MV-4-11 (cell line): ENCODE measurements at places on chromosomes 3 and 15.

GRCh38 chr15:33157371-33158037, 37.0 kb downstream of the FMN1 start:
- DNase-seq: no peak

GRCh38 chr15:101217446-101217845, 34.4 kb downstream of the CHSY1 start:
- DNase-seq: no peak

GRCh38 chr3:12556314-12556689, 585 bp upstream of the MKRN2 start:
- no peak for DNase-seq

DNA sequence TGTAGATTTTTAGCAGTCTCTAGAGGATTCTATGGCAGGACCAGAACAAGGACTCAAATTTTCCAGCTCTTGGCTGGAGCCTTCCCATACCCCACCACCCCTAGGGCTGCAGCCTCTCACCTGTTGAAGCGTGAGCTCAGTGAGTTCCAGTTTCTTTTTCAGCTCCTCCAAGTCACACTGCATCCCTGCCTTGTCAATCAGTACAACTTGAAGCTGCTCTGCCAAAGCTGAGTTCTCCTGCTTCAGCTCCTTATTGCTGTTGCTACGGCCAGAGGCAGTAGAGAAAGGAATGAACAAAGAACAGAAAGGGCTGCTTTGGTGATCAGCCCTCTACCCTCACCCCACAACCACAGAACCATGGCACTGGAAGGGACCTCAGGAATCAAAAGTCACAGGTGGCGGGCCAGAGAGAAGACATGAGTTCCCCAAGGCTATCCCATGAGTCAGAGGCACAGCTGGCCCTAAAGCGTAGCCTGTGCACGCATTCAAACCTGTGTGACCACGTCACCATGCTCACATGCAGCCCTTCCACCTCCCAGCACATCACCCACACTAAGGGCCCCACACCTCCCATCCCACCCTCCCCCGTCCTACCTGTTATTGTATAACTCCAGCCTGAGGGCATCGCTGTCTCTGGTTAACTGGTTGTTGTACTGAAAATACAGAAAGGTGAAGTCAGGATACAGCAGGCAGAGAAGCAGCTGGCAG, 83.3 kb upstream of the C2CD4B start:
- DNase-seq: no peak

GRCh38 chr3:96416549-96417255, 397.7 kb upstream of the EPHA6 start:
- no peak for DNase-seq

DNA sequence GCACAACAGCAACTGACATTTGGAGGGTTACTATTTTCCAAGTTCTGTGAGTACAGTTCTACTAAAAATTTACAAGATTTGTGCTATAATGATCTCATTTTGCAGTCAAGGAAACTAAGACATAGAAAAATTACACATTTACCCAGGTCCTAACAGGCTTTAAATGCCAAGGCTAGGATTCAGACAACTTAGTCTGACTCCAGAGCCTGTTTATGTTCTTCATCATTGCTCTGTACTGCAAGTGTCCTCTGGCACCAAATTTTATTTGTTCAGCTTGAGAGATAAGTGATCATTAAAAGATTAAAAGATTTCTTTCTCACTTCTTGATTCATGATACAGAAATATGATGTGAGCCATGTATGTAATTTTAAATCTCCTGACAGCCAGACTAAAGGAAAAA, 290.8 kb downstream of the UBE2E2 start:
- no peak for DNase-seq

GRCh38 chr3:51637941-51638471, 33.0 kb upstream of the TEX264 start:
- peak; percentile 69 for DNase-seq

GRCh38 chr3:123400169-123400568, 48.7 kb downstream of the ADCY5 start:
- DNase-seq: no peak

GRCh38 chr3:13821126-13821525, 58.7 kb downstream of the WNT7A start:
- no peak for DNase-seq

DNA sequence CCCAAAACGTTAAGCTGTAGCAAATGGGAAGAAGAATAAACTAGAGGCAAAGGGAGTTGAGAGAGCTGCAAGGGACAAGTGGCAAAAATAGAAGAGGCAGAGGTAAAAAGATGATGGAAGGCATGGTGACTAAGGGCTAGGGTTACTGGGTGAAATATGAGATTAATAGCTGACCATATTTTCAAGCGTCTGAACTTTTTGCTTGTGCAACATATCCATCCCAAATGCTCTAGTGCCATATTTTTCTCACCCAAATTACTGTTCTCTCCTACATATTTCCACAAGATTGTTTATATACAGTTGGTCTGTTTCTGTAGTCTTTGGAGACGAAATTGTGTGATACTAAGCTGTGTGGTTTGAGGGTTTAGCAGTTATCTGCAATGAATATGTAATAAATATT, 145.5 kb downstream of the GMNC start:
- DNase-seq: no peak

GRCh38 chr3:15861163-15861562, 63.4 kb upstream of the ANKRD28 start:
- no peak for DNase-seq

DNA sequence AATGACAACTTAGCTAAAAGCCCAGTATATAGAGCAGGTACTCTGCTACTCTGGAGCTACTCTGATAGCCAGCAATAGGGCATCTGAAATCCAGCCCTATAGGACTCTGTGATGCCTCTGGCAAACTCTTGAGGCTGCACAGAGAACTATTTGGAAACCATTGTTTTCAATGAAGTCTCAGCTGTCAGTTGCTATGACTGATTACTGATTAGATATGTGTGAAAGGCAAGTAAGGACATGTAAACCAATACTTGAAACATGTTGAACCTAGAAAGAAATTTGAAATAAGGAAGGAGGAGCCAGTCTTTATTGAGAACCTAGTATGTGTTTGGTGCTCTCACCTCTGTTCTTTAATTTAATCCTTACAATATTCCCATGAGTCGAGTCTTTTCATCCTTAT, 40.2 kb upstream of the CRTC3 start:
- DNase-seq: no peak

DNA sequence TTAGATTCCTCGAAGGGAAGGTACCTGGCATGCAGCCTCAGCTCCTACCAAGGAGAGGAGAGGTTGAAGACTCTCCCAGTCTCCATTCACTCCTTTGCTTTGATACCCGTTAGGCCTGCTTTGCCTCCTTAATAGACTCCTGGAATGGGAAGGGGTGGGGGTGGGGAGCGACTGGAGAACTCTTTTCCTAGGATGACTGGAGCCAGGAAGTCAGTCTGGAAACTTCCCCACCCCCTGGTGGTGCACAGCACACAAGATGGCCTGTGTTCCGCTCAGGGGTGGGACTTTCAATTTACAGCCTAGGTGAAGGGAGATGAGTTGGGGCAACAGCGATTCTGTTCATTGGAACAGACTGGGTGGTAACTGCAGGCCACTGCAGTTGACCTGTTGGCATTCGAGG, 21.4 kb upstream of the CELF6 start:
- no peak for DNase-seq

- peak; percentile 62 for DNase-seq
Measured at GRCh38 chr3:170055209-170055608, 17.4 kb downstream of the GPR160 start.

DNA sequence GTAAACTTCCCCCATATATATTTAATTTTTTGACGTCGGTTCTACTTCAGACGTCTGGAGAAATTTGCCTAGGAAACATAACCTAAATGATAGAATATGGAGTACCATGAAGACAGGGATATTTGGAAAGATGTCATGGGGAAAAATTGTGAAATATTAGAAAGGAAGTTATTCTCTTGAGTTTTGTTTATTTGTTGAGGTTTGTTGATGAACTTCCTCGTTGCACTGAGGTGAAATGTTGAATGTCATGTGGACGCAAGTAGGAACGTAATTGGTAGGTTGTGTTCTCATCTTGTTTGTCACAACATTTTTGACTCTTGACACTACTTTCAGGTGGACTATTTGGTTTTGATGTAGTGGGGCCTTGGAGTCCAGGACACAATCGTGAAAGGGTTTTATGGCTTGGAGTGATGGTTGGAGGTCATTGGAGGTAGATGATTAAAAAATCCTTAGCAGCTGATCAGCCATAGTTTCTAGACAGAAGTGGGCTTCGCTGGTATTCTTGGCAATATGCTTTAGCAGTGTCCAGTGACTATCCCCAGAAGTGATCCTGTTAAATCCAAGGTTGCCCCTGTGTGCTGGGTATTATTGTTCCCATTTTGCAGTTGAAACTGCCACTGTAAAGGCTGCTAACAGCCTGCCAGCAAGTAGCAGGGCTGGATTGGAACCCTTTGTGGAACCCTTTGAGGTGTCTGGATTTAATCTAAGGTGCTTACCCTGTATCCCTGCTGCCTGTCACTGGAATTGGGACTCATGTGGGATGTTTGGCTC, 1.5 kb downstream of the ABHD5 start:
- no peak for DNase-seq

- DNase-seq: no peak
Measured at GRCh38 chr3:61192222-61192621, 59.0 kb downstream of the FHIT start.

DNA sequence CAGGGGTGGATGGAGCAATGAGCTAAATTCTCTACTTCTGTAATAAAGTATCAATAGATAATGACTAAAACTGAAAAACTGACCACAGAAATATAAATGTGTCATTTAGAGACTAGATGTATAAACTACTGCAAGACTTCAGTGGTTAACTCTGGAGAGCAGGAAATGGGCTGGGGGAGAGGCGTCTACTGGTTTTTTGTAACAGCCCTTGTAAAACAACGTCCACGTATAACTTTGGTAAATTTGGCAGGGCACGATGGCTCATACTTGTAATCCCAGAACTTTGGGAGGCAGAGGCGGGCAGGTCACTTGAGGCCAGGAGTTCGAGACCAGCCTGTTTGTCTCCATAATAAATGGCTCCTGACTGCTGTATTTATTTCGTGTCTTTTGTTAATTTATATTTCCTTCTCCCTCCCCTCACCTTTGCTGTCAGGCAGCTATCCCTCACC, 12.5 kb downstream of the RAB27A start:
- DNase-seq: peak; percentile 96

GRCh38 chr3:40585381-40586016, 60.7 kb downstream of the ZNF621 start:
- no peak for DNase-seq

DNA sequence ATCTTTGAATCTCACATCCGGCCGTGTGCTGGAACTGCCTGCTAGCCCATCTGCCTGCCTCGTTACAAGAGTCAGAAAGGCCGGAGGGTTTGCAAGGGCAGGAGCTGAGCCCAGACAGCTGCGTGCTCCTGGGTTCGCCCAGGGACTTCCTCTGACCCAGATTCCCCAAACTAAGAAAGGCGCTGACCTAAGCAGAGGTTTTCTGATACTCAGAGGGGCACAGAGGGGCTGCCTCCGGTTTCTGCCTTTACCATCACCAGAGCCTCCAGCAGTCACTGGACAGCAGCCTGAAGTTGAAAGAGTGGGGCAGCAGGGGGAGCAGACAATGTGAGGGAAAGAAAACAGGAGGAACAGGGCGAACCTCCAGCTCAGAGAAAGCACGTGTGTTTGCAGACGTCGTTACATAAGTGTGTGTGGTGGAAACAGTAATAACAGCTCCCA, 33.4 kb upstream of the RAD18 start:
- no peak for DNase-seq

GRCh38 chr3:61354604-61355003, 103.4 kb upstream of the FHIT start:
- DNase-seq: peak; percentile 74

GRCh38 chr3:176796371-176796770, 400.9 kb downstream of the TBL1XR1 start:
- no peak for DNase-seq

DNA sequence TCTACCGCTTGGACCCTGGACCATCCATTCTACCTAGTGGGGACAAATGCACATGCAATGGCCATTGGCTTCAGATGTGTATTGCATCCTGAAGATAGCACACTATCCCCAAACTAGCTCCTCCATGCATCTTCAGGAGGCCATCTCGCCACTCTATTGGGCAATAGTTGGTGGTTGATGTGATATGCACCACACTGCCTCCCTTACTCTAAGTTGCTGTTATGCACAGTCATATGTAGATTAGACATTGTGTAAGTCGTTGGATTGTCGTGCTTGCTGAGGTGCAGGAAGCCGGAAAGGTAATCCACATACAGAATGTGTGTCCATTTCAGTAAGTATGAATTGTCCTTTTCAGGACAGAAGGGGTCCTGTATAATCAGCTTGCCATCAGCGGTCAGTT, 26.7 kb upstream of the PLA2G4D start:
- DNase-seq: peak; percentile 91

DNA sequence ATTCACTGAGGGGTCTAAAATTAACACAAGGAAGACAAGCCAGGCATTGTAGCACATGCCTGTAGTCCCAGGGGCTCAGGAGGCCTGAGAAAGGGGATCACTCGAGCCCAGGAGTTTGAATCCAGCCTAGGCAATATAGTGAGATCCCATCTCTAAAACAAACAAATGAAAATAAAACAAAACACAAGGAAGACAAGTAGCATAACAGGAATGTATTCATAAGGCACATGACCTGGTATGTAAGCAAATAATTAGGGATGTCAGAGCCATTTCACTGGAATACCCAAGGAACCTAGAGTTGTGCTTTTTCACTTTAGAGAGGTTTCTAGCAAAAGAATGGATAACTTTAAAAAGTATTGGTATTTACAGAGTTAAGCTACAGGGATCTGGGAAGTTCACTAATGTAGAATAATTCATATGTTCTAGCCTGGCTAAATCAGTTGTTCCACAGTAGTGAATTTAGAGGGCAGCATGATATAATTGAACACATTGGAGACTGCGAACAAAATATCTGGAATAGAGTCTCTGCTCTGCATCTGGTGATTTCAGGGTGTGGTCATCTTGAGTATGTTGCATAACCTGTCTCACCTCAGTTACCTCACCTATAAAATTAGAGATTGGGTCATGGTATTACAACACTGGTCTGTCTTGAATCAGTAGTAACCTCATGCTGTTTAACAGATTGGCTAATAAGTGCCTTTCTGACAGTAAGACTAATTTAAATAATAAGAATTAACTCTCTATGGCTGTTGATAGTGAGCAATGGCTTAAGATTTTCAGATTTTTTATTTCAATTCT, 9.3 kb downstream of the GRAMD1C start:
- DNase-seq: no peak

GRCh38 chr3:178455226-178455625, 81.0 kb upstream of the KCNMB2 start:
- no peak for DNase-seq

DNA sequence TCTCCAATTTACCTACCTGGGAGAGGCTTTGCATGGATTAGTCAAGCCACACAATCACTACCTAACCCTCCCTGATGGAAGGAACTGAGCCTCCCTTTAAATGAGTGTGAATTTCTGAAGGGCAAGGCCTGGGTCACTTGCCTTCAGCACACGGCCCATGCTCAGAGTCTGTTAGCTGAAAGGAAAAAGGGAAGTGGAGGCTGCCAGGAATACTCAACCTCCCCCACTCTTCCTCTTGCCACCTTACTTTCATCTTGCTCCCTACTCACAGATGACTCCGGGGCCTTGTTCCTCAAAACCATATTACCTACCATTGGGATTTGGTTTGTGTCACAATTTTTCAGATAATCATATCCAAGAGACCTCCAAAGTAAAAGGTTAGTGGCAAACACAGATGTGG, 220.0 kb downstream of the ABHD5 start:
- peak; percentile 53 for DNase-seq
